ENCODE measurements at places on chromosomes 16 and 17.

GRCh38 chr16:78200623-78201096 is 101.2 kb downstream of the WWOX start:
- DNase-seq = no peak

DNA sequence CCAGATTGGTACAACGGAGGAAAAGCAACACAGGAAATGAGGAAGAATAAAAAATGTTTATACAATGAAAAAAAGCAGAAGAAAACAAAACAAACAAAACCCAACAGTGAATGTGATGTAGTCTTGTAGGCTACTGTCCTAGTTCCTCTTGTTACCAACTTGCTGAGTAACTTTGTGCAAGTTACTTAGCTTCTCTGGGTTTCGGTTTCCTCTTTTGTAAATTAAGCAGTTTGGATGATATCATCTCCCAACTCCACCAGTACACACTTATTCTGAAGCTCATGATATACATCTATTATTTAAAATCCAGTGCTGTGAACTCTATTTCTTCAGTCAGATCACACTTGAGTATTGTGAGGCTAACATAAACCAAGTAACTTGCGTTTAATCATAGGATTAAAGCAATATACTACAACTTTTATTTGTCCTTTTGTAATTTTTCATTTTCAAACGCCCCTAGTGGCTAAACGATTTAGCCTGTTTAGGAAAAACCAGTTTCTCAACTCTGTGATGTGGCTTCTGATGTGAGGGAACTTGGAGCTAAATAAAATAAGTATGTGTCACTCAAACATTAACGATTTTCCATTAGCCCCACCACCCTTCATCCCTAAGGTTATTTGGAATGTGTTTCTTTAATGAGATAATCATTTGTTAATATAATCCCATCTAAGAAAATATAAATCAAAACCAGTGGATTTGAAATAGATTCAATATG is 1.4 kb upstream of the UNK start:
- DNase-seq = no peak

- DNase-seq = no peak
These were observed 35.2 kb upstream of the MYH10 start for GRCh38 chr17:8665684-8666083.

GRCh38 chr17:58084317-58084981 is 1.2 kb downstream of the DYNLL2 start:
- peak; percentile 58 for DNase-seq

DNA sequence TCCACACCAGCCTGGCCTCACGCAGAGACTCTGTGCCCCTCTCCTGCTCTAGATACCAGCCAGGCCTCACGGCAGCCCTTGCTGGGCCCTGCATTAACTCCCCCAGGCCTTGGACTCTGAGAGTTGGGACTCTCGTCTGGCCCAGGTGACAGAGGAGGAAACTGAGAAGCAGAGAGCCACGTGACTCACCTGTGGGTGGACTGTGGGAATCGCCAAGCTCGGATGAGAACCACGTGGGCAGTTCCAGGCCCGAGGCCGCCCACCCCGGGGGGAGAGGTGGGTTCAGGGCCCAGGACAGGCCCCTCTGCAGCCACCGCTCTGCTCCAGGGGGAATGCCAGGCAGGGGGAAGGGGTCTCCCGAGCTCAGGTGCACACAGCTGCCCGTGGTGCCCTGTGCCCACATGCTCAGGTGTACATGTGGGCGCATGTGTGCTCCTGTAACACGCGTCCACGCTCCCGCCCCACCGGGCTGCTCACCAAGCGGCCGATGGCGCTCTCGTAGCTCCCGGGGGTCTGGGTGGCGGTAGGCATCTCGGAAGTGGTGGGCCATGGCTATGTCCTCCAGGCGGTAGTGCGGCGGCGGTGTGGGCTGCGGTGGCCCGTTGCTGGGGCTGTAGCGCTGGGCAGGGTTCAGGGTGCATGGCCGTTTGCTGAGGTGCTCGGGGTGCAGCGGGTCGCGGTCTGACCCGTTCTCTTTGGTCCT is 18.3 kb upstream of the PABPN1L start:
- DNase-seq = no peak

- DNase-seq = no peak
These were observed 28.0 kb downstream of the NFAT5 start for GRCh38 chr16:69593751-69594255.

GRCh38 chr16:19837331-19837980 is 47.2 kb downstream of the GPRC5B start:
- no peak for DNase-seq

- no peak for DNase-seq
These were observed 61.0 kb upstream of the RBBP6 start for GRCh38 chr16:24478401-24478800.

DNA sequence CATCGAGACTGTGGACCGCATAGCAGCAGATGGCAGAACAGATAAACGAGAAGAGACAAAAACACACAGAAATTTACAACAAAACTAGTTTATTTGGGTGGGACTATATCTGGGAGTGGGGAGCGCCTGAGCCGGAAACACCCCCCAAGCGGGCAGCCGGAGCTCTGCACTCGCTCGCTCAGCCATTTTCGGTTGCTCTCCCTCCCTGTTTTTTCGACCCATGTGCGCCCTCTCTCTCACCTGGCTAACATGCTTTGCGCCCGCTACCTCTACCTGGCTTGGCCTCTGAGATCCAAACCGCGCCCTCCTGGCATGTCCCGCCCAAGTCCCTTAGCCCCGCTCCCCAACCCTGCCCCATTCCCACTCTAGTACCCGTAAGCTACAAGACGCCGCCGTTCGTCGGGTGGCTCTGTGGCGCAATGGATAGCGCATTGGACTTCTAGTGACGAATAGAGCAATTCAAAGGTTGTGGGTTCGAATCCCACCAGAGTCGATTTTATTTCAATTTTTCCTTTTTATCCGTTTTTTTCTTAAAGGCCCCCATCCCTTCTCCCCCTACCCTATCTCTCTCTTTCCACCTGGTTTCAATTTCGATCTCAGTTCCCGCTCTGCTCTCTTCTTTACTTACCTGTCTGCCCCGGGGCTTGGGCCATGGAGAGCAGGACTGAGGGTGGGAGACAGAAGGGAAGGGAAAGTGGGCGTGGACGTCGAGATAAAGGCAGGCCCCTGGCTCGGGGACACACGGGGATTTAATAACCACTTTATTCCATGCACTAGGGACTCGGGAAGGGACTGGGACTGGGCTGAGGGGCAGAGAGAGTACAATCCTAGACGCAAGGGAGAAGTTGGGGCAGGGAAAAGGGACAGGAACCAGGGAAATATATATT is 2.4 kb upstream of the ALOXE3 start:
- peak; percentile 98 for DNase-seq

GRCh38 chr16:49839017-49839825 is 16.7 kb downstream of the ZNF423 start:
- DNase-seq = no peak

- DNase-seq = no peak
These were observed 128.2 kb upstream of the COX10 start for GRCh38 chr17:13940858-13941665.

- DNase-seq = no peak
These were observed 2.5 kb upstream of the METRNL start for GRCh38 chr17:83076938-83077337.

GRCh38 chr17:34637548-34638525 is 58.5 kb downstream of the TMEM132E start:
- DNase-seq = peak; percentile 89

GRCh38 chr16:1942047-1942809 is 771 bp downstream of the MSRB1 start:
- DNase-seq = no peak

- DNase-seq = no peak
These were observed 193.4 kb upstream of the CPHXL start for GRCh38 chr16:75919664-75920063.

- DNase-seq = no peak
These were observed 31.9 kb downstream of the PMP22 start for GRCh38 chr17:15233022-15233805.

DNA sequence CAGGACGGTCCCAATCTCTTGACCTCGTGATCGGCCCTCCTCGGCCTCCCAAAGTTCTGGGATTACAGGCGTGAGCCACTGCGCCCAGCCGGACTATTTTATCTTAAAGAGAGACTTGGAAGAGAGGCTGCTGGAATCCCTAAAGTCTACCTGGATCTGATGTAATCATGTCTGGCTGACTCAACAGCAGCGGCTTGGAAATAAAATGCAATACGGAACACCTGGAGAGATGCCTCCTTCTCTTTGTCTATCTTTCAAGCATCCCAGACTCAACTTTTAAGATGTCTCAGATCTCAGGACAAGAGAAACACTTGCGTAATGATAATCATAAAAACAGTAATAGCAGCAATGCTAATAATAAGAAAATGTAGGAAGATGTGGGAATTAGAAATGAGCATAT is 95.6 kb downstream of the CDH8 start:
- no peak for DNase-seq

GRCh38 chr16:68995011-68995504 is 110.4 kb upstream of the HAS3 start:
- no peak for DNase-seq

DNA sequence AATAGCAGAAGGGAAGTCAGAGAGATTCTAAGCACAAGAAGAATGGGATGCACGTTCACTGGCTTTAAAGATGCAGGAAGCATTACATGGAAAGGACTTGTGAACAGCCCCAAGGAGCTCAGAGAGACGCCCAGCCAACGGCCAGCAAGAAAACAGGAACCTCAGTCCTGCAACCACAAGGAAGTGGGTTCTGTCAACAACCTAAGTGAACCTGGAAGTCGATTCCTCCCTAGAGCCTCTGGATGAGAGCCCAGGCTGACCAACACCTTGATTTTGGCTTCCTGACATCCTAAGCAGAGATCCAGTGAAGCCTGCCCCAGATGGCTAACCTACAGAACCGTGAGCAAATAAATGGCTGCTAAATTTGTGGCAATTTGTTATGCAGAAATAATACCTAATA is 24.5 kb downstream of the GPR142 start:
- no peak for DNase-seq

DNA sequence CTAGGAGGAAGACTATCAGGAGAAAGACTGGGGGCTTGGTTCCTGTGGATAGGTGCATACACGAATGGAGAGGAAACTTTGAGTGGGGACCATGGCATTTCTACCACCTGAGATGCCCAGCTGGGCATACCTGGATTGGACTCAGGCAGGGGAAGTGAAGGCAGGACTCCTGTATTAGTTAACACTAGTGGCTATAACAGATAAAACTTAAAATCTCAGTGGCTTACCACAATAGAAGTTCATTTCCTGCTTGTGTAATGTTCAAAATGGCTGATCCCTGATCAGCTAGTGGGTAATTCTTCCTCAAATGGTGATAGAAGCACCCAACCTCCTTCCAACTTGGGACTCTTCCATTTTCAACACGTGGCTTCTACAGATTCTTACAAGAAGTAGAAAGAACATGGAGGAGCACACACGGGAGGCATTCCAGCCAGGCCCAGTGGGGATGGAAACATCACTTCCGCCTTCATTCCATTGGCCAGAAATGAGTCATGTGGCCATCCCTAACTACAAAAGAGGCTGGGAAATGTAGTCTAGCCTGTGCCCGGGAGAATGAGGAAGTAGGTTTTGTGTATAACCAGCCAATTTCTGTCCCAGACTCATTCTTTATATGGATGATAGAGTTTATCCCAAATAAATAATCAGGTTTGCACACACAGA is 112.1 kb downstream of the UTP18 start:
- DNase-seq = no peak

DNA sequence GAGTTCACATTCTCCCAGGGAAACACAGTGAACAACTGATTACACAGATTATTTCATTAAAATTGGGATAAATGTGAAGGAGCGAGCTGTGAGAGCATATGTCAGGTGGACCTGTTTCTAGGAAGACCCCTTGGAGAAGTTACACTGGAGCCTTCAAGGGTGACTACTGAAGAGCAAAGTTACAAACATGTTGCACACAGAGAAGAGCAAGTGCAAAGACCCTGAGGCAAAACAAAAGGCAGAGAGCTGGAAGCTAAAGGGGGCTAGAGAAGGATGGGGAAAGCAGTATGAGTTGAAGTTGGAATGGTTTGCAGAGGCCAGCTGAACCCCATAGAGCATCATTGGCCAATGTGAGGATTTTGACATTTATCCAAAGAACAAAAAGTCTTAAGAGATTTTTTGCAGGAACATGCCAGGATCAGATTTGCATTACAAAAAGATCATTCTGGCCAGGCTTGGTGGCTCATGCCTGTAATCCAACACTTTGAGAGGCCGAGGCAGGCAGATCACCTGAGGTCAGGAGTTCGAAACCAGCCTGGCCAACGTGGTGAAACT is 14.1 kb downstream of the PDZD9 start:
- no peak for DNase-seq

GRCh38 chr17:59627770-59628171 is 8.1 kb downstream of the CLTC start:
- DNase-seq = no peak

DNA sequence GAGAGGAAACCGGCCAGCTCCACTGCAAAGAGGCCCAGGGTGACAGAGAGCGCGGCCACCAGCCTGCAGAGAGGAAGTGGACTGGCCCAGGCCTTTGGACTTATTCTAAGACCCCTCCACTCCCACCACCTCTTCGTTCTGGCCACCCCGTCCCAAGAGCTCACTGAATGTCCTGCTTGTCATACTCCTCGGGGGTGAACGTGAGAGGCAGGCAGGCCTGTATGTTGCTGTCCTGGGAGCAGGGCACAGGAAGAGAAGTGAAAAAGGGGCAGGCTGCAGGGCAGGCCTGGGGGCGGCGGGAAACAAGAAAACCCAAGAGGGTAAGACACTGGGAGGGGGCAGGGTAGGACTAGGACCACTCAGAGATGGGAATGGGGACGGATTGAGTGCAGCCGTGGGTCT is 384 bp downstream of the TMEM107 start:
- DNase-seq = no peak
